DMS 273 treated with DMSO at 0.1 percent for 48 hours (cell line): ENCODE measurements at places on chromosomes 6 and 20.
A peak's percentile ranks its signal among the peaks of the same experiment; 100 is the strongest.

DNA sequence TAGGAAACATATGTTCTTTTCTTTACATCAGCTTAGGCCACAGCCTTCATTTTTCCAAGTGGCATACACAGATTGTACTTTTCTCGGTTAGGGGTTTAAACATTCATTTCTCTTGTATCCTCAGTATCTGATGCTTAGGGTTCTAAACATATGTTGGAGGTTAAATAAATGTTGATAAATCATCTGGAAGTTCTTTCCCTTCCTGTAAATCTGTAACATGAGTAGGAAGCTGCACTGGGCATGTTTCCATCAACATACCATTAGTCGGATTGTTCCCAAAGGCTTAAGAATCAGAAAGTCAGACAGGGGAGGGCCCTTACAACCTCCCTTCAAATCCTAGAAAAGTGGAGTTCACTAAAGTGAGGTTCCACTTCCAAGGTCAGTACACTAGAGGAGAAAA lies 54.8 kb upstream of the BCLAF1 start:
- peak; percentile 50 for DNase-seq

DNA sequence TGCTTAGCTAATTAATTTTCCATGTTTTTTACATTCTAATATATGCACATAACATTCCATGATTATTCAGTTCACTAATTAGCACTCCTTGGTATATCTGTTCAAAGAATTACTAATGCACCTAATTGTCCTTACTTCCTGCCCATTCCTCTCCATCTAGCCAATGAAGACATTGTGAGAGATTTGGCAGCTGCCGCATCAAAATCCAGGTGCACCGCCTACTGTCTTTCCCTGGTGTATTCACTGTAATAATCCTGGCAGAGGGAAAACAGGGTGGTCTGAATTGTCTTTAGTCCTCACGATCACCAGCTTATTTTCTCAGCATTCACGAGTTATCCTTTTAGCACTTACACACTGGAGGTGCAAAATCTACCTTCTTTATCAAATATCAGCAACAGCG lies 61.0 kb upstream of the SCGN start:
- no peak for DNase-seq

DNA sequence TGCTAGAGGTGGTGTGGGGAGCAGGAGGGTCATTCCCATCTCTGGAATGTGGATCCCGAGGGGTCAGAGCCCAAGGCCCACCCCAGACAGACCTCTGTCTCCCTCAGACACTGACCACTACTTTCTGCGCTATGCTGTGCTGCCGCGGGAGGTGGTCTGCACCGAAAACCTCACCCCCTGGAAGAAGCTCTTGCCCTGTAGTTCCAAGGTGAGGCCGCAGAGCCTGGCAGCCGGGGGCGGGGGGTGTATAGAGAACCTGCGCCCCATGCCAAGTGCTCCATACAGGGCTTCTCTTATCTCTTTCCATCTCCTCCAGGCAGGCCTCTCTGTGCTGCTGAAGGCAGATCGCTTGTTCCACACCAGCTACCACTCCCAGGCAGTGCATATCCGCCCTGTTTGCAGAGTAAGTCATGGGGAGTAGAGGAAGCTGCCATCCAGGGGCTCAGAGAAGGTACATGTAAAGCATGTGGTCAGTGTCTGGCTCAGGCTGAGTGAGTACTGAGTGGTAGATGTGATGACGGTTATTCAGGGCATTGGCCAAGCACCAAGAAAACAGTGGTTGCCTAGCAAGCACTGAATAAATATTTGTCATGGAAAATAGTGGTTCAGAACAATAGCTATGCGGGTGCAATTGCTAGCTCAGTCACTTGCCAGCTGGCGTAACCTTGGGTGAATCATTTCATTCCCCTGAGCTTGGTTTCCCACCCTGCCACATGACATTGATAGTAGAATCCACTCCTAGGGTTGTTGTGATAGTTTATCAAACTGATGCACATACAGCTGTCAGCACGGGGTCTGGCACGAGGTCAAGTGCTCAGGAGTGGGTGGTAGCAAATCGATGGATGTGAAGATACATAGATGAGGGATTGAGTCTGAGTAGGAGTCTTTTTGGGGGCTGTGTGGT lies 3.5 kb downstream of the PIGT start:
- DNase-seq: no peak

- DNase-seq: no peak
These were observed 353.3 kb upstream of the CNR1 start for GRCh38 chr6:88519301-88520016.

DNA sequence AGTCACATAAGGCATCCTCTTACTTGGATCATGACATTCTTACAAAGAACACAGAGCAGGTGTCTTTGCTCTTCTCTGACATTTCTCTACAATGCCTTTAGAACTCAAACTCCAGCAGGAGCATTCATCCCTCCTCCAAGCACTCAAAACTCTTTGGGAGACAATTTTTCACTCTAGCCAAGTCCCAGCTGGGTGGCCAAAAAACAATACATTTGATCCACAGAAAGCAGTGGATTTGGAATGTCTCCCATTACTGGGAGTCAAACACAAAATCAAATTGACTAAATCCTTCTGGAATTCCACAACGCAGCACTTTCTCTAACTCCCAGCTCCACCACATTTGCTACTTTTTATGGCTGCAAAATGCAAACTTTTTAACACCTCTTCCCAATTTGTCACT lies 108.6 kb upstream of the VGLL2 start:
- DNase-seq: no peak

DNA sequence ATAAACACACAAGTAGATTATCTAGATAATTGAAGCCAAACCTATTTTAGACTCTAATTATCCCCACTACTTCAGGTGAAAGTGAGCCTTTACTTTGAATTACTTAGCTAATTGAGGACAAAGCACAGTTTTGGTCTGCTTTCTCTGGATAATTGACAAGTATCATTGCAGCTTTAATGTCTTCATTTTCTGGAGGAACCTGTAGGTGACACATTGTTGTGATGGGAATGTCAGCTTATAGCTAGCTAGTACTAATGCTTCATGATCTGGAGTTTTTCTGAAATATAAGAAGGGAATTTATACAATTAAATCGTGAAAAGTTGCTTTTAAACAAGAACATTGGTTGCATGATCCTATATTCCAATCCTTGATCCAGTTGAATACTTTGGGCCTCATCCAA lies 319.3 kb upstream of the CITED2 start:
- DNase-seq: no peak

- DNase-seq: no peak
These were observed 2.1 kb downstream of the ZNF341 start for GRCh38 chr20:33733654-33734576.
